ENCODE measurements at places on chromosomes 6 and 20.
A peak's percentile ranks its signal among the peaks of the same experiment; 100 is the strongest.

DNA sequence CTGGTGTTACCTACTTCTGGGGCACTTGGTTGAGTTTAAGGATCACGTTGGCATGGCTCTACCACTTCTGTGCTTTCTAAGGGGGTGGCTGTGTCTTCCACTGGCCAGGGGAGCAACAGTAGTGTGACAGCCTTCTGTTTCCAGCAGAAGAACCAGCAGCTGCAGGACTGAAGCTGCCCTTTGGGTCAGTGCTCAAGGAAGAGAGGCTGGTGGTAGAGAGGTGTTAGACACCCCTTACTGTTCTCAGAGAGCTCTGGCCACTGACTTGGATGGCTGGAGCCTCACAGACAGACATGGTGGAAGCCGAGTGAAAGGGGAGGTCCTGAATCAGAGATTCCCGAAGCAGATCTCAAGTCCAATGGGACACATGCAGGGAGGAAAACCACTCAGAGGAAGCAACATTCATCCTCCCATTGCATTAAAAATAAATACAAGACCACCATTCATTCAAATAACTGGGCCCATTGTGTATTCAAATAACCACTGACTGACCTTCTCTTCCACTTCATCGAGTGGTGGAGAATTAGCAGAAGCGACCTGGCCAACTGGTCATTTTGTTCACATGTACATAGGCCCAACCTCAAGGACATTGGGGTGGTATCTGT, 106.7 kb downstream of the MYLK4 start:
- DNase-seq, result no peak

- no peak for DNase-seq
Observed at GRCh38 chr20:33532753-33533459, 43.0 kb downstream of the CBFA2T2 start.

- DNase-seq, result no peak
Observed at GRCh38 chr6:154792325-154792724, 59.1 kb downstream of the SCAF8 start.

- no peak for DNase-seq
Observed at GRCh38 chr6:34360556-34360955, 31.9 kb downstream of the NUDT3 start.

- DNase-seq, result no peak
Observed at GRCh38 chr20:46036370-46036769, 7.4 kb downstream of the SLC12A5 start.

GRCh38 chr20:21936720-21937380, 231.4 kb downstream of the PAX1 start:
- DNase-seq, result no peak

GRCh38 chr20:21615617-21616080, 89.8 kb upstream of the PAX1 start:
- peak; percentile 60 for DNase-seq

DNA sequence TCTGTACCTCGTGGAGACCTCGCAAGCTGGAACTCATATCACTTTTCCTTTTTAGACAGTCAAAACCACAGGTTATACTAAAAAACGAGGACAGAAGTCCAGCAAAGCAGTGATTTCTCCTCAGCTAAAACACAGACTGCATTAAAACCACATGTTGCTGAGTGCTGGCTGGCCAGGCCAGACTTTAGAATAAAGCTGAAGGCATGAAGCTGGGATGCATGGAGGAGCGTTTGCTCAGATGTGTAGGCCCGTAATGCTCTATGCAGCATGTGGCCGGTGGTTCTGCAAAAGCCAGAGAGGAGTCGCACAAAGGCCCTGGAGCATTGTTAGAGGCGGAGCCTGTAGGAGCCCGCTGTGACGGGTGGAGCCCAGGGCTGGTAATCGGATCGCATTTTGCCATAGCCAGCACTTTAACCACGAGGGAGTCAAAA, 83.6 kb downstream of the SMOC2 start:
- no peak for DNase-seq

DNA sequence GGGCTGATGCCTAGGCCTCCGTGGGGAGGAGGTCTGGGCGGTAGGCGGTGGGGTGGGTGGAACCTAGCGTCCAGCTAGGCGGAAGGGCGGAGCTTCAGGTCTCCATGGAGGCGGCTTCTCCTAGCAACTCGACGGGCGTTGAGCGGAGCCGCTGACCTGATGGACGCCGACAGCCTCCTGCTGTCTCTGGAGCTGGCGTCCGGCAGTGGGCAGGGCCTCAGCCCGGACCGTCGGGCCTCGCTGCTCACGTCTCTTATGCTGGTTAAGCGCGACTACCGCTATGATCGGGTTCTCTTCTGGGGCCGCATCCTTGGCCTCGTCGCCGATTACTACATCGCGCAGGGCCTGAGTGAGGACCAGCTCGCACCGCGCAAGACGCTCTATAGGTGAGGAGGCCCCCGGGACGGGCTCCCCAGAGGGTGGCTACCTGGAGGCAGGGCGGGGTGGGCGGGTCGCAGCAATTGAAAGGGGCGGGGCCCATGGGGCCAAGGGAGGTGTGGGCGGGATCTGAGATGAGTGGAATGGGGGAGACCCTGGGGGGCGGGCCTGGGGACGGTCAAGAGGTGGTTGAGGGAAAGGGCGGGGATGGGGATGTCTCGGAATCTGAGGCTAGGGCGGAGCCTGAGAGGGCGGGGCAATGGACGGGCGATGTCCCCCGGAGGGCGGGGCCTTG, at the start of gene RSPH9:
Gene RSPH9 (plus strand): TSS at position 97 of the 673 bp plus-strand sequence. CDS start 63 bp downstream, at position 160.
- peak; percentile 59 for DNase-seq

- DNase-seq, result peak; percentile 76
Observed at GRCh38 chr6:57221191-57221935, 744 bp downstream of the RAB23 start.

DNA sequence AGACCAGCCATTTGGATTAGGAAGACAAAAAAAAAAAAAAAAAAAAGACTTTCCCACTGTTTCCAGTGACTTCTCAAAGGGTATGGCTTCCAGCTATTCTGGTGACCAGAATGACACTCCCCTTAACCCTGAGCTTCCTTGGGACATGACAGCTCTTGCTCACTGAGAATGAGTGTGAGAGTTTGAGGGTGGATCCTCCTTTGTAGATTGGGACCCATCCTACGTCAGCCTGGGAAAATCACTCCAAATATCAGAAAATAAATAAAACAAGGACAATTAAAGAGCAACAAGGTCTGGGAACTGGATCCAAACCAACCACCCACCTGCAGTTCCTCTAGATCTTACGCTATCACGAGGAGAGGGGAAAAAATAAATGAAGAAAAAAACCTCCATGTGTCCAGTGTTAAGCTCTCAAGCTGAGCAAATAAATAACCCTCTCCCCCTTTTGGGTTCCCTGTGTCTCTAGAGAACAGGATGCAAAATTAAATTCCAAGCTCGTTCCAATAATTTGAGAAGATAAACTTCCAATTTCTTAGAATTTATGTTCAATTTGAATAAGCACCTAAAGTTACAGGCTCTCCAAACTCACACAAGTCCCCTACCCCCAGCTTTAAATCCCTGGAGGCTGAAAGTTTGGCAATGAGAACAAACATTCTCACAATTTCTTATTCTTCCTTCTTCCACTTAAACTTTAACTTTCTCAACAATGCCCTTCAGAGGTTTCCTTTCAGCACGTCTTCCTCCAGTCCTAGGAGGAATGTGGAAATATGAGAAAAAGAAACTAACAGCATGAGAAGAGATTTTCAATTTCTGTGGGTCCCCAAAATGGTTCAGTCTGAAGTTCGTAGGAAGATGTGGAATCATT, 170.2 kb downstream of the MTFR2 start:
- DNase-seq, result no peak

DNA sequence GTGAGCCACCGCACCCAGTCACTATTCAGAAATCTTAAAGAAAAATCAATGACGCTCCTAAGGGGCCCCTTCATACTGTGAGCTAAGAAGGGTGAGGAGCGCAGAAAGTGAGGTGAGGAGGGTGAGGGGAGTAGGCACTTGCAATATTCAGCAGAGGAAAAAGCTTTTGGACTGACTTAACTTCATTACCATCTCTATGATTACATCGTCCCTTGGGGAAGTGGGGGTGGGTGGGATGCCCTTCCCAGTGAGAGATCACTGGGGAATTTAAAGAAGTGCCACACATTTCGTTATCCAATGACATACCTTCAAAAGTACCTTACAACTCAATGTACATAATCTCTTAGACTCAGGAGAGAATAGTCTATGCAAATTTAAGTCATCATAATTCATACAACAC, 46.5 kb downstream of the SMLR1 start:
- DNase-seq, result no peak

DNA sequence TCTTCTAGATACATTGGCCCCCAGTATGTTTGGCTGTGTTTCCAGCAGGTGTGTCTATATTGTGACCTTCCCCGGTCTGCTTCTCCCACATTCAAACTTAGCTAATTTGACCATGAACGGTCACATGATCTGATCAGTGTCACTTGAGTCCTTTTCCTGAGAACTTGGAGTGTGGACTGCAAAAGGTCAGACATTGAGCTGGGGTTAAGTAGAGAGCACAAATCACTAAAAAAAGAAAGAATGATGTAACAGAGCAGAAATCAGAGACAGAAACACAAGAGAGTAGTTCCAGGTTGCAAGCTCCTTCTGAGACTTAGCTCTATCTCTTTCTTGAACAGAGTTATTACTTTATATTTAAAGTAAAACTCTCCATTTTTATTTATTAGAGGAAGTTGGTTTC, 733.9 kb downstream of the CBLN4 start:
- DNase-seq, result no peak

GRCh38 chr6:24780206-24780605, 5.5 kb downstream of the GMNN start:
- no peak for DNase-seq

- DNase-seq, result no peak
Observed at GRCh38 chr6:54897462-54898189, 51.1 kb downstream of the FAM83B start.

- no peak for DNase-seq
Observed at GRCh38 chr6:133753756-133754155, 135.2 kb upstream of the TCF21 start.

DNA sequence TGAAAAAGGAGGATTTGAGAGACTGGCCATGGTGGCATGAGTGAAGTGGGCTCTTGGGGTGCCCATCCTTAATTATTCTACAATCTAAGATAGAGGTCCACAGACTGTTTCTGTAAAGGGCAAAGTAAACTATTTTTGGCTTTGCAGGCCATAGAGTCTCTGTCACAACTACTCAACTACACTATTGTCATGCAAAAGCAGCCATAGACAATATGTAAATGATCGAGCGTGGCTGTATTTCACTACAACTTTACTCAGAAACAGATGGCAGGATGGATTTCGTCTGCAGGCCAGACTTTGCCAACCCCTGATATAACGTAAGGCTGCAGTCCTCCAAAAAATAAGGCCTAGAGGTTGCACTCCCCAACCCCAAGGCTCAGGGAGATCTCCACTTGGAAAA, 58.2 kb upstream of the NAA20 start:
- no peak for DNase-seq

DNA sequence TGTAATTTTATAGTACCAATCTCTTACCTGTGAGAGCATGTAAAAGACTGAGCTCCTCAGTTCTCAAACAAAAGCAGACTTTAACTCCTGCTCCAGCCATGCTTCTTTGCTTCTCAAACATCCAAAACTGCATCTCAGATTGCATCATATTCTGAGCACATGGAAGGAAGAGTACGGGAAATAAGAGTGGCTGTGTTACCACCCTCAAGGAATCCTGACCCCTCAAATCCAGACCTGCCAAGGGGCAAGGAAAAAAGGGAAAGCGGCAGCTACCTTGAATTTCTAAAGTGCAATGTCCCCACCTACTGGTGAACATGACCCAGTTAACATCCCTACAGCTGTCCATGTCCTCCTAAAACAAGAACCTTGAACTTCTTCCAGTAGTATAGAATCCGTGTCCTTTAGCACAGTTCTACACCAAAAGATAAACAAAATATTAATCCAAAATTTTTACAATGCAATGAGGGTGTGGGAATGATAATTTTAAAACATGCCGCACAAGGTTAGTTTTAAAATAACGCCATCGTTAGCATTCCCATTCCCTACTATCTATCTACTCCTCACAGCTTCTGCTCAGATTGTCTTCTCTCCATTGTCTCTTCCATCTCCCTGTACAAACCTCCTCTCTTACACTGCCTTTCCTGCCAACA, 34.1 kb upstream of the HLA-DQB1 start:
- DNase-seq, result peak; percentile 41

GRCh38 chr20:39137299-39137698, 175.2 kb downstream of the DHX35 start:
- DNase-seq, result no peak

DNA sequence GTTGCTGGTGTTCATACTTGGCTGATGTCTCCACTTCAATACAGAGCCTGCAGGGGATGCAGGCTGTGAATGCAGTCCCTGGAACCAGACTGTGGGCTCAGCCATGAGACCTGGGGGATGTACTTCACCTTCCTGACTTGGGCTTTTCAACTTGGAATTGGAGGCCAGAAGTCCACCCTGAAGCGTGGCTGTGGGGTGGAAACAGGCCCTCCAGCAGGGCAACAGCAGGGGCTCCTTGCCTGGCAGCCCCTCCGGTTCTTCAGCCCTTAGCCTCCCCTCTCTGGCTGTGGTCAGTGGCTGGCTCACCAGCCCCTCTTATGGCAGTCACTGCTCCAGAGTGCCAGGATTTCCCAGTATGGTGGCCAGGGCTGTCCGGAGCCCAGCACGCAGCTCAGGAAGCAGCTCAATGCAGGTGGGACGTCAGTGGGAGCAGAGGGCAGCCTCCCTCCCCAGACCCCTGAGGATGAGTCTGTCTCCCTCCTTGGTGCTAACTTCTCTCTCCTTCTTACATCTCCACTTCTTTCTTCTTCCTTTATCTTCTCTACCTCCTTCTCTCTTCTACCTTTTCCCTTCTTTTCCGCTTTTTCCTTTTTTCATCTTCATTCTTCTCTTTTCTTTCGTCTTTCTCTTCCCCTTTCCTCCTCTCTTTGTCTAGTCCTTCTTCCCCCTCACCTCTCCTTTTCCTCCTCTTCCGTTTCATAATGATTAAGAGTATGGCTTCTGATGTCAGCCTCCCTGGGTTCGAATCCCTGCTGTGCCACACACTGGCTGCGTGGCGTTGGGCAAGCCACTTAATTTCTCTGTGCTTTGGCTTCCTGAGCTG, 45.3 kb downstream of the SLC52A3 start:
- no peak for DNase-seq

GRCh38 chr6:91299544-91300491, 712.9 kb upstream of the MAP3K7 start:
- DNase-seq, result no peak

GRCh38 chr6:37324131-37325033, 29.4 kb upstream of the RNF8 start:
- no peak for DNase-seq

DNA sequence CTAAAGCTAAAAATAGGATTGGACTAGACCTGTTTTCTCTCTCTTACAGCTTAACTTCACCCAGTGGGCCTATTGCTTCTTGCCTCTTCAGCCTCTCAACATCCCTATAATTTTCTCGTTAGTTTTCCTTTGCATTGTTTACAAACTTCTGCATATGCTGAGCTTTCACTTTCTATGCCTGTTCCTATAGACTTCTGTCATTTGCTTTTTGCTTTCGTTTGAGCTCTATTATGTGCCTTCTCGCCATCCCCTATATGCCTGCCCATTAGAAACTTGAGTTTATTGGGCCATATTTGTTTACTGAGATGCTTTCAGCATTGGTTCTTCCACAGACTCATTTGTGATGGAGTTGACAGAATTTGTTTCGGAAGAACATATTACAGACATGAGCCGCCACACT, 40.9 kb downstream of the NCOA7 start:
- DNase-seq, result no peak

GRCh38 chr20:50475681-50476292, 34.4 kb upstream of the PTPN1 start:
- no peak for DNase-seq

- peak; percentile 31 for DNase-seq
Observed at GRCh38 chr6:15089569-15090144, 156.2 kb upstream of the JARID2 start.

Measured in BE2C (cell line).